NCI-H2171 treated with DMSO at 0.1 percent for 48 hours (cell line): ENCODE measurements at places on chromosomes 16 and 17.

DNA sequence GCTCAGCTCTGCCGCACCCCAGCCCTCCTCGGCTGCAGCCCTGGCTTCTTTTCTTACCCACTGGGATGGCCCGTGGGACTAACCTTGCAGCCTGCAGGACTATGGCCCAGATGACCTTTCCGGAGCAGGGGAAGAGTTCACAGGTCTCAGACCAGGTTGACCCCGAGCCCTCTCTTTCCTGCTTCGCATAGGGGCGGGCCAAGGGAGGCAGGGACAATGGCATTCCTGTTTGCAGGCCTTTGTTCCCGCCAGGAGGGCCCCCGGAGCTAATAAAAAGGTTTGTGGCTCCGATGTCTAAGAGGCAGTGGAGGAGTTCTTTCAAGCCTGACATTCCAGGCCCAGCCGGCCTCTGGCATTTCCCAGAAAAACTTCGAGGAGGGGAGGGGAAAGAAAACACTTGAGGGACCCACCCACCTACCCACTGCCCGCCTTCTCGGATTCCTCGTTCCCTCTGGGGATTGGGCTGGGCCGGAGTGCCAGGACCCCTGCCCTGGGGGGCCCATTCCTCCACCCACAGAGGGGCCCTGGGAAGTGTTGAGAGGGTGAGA is 5.8 kb upstream of the SOCS3 start:
- no peak for DNase-seq

DNA sequence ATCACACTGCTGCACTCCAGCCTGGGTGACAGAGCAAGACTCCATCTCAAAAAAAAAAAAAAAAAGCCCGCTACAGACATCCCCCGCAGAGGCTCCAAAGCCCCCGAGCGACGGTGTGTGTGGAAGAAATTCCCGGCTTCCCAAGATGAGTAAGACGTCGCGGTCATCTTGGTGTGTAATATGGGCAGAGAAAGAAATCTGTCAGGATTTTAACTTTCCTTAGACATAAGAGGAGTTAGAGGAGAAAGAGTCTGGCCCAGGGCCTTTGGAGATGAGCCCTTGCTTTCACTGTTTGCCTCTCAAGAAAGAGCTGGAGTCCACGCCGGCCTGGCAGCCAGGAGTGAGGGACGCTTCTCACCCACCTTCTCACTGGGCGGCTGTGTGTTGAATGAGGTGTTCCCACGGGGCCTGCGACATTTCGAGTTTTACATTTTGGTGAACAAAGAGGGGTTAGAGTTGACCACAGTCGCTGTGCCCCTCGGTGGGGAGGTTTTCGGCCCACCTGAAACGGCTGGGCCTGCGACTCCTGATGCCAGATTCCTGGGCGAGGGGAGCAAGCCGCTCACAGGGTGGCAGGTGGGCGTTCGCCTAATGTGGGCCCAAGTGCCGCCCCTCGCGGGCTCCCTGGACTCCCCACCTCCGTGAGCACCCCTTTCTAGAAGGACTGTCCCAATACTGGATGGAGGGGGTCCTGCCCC is 17.9 kb downstream of the C1QTNF1 start:
- no peak for DNase-seq

DNA sequence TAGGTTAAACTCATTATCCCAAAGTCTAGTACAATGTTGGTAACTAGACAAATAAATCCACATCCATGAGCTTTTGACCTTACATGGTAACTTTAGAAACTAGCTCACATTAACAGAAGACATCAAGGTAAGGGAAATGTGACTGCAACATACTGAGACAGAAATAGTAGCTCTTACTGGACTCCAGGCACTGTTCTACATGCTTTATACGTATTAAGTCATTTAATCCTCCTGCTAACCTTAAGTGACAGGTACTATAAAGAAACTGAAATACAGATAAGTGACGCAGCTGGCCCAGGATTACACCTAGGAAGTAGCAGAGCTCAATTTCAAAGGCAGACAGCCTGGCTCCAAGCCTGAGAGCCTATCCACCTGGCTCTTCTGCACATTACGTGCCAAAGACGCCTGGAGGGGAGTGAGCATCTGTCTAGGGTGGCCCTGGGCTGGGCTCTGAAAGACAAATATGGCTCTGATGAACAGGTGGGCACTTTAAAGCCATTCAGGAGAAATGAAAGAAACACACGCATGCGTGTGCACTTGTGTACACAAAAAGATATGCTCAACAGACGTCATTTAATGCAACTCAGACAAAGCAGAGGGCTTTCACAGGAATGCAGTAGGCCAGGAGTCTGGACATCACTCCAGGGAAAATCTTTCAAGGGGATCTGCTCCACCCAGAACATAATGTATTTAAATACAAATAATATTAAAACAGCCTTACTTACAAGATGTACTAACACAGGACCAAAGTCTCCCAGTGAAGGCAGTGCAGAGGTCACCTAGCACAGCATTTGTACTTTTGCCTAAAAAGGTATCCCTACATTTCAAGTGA is 4.4 kb downstream of the ZC3H7A start:
- DNase-seq = peak; percentile 99

DNA sequence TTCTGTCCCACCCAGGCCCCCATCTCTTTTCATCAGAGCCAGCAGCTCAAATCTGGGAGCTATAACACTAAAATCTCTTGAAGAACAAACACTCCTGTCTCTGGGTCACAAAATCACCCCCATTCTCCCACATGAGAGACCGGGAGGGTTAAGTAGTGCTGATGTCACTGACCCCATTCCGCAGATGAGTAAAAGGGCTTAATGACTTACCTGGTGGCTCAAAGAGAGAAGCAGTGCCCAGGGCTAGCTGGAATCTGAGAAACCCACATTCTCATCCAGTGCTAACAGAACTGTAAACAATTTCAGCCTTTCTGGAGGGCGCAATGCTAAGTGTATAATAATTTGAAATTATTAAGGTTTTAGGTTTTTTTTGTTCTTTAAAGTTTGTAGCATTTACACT is 26.3 kb upstream of the LHX1 start:
- DNase-seq = no peak

- no peak for DNase-seq
These were observed 269.6 kb upstream of the RPL38 start for GRCh38 chr17:73933871-73934270.

GRCh38 chr17:5050278-5050677 is 15.1 kb upstream of the SLC52A1 start:
- no peak for DNase-seq

- DNase-seq = peak; percentile 81
These were observed 610 bp downstream of the C16orf74 start for GRCh38 chr16:85750146-85750826.

GRCh38 chr17:17077861-17078732 is 35.8 kb downstream of the MPRIP start:
- no peak for DNase-seq

DNA sequence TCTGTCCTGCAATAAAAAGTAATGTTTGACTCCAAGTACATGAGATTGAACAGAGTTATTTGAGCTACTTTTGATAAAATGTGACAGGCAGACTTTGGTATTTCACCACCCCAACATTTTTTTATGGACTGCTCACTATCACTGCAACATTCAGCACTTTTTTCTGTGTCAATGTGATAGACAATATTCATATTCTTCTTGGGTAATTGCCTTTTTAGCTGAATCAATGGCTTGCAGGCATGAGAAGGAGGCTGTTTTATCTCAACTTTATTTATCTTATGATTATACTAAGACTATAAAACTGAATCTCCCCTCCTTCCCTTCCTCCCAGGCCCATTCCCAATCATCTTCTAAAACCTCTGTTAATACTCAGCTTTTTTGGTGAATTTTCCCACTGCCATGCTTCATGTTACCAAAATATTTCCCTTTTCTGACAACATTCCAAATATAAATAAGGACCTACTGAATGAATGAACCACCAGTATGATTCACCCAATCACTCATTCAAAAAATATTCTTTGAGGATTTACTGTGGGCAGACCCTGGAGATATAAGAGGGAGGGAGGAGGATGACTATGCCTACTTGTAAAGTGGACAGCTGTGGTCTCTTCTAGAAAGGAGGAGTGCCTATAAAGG is 67.6 kb downstream of the CDH13 start:
- DNase-seq = no peak

DNA sequence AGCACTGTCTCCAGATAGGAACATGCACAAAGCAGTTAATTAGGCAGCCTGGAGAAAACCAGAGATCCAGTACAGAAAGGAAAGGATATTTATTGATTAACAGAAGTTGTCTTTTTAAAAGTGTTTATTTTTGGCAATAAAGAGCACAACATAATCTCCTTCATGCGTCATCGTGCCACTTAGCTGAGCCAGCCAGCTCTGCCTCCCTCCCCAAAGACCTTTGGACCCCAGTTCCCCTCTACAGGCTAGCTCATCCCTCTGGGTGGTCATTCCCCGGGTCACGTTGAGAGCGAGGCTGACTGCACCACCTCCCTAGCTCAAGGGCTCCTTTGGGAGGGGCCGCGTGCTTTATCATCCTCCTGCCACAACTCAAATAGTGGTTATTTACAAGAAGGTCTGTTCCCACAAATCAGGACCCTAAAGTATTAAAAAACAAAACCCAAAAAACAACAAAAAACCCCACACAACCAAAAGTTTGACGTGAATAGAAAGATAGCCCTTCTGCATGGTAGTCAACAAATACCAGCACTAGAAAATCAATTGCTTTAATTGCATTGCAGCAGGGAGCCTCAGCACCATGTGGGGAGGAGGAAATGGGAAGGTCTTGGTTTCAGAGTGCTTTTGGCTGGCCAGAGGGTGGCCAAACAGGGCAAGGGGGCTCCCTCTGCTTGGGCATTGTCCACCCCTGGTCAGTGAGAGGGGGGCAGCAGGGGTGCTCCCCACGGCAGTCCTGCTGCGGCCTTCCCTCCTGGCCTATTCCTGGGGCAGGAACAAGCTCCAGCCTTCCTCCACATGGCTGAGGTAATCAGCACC is 9.6 kb downstream of the POLR2C start:
- no peak for DNase-seq

- no peak for DNase-seq
These were observed 71.2 kb upstream of the CHMP6 start for GRCh38 chr17:80920441-80920840.

- no peak for DNase-seq
These were observed 6.5 kb upstream of the CARD14 start for GRCh38 chr17:80163336-80163735.

- DNase-seq = no peak
These were observed 7.5 kb downstream of the N4BP1 start for GRCh38 chr16:48602356-48603014.

- DNase-seq = no peak
These were observed 86.3 kb upstream of the DHX40 start for GRCh38 chr17:59479141-59479540.

DNA sequence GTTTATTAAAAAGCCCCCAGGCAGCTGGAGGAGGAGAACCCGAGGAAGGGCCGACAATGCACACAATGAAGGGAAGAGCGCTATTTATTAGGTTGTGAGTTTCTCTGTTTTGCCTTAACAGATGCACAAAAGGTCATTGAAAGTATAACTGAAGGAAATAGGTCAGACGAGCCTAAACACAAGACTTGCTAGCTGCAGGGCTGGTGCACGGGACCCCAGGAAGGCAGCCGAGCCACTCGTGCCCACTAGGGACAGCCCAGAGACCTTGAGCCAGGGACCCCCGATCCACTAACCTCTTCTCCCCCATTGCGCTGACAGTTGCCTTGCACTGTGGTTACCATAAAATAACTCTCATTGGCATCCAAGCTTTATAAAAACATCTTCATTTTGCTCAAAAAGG is 11.3 kb downstream of the LITAFD start:
- no peak for DNase-seq

DNA sequence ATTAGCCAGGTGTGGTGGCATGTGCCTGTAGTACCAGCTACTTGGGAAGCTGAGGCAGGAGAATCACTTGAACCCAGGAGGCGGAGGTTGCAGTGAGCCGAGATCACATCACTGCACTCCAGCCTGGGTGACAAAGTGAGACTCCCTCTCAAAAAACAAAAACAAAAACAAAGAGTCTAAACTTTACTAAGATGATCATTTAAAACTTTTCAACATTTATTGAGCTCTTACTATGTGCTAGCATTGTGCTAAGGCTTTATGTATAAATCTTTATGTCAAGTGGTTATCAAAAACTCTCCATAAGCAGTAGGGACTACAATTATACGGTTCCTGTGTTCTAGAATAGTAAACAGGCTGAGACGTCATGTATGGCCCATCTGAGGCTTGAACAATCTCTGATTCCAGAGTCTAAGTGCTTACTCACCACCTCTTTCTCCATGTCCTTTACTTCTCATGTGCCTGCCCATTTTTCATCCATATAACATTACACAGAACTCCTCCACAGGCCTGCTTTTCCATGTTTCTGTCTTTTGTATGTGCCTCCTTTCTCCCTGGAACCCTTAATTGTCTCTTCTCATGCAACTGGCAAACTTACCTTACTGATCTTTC is 66.7 kb downstream of the NUP88 start:
- DNase-seq = no peak

- DNase-seq = no peak
These were observed 19.6 kb upstream of the CCL2 start for GRCh38 chr17:34235389-34236028.

- no peak for DNase-seq
These were observed 109.4 kb upstream of the PLCG2 start for GRCh38 chr16:81669473-81670350.

GRCh38 chr16:81315271-81316175 is 761 bp downstream of the GAN start:
- peak; percentile 9 for DNase-seq

GRCh38 chr17:32928586-32929535 is 908 bp downstream of the TMEM98 start:
- DNase-seq = peak; percentile 25

- no peak for DNase-seq
These were observed 1.4 kb upstream of the CPPED1 start for GRCh38 chr16:12805066-12805465.

- DNase-seq = no peak
These were observed 3.4 kb downstream of the NARF start for GRCh38 chr17:82461827-82462524.

DNA sequence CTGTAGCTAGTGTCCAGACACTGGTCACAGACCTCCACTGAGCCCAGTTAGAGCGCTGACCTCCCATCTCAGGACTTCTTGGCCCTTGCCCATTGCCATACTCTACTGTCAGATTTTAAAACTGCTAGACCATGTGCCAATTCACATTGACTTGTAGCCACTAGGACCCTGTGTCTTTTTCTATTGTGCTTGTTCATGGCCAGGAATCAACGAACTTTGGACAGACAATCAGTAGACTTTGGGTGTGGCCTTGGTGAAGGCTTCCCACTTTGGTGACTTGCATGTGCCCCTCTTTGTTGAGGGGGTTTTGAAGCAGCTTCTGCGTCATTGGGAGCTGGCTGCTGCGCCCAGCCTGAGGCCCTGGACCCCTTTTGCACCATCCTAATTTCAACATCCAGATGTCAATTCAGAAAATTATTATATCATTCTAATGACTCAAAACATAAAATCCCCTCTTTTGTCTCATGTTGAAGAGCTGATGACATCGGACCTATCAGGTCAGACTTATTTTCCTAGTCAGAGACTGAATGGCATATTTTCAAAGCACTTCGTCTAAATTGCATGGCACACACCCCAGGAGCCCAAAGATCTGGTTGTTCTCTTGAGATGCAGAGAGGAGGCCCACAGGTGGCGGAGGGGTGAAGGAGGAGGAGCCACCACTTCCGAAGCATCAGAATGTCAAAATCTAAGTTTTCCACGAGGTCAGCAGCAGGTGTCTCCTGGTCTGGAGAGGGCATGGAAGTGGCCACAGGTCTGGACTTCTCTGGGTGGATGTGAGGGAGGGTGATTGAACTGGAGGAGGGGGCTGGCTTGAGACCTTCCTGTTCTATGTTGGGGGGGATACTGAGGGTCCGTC is 93.4 kb upstream of the CBX4 start:
- no peak for DNase-seq
